ENCODE measurements at places on chromosomes 3 and 15.

DNA sequence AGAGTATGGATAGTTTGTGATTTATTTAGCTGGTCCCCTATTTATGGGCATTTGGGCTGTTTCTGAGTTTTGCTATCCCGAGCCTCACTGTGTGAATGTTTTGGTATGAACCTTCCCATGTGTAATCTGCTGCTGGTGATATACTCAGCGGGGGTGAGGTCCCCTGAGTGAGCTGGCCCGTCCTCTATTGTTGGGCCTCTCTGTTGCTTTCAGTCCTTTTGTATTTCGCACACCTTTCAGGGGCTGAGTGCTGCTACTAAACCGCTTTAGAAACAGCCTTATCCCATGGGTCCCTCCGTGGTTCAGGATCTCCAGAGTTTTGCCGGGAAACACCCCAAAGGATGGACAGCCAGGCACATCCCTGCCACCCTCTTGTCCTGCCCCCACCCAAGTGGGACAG, 94.5 kb downstream of the WNT7A start:
- no peak for DNase-seq

GRCh38 chr3:23711916-23712494, 93.8 kb upstream of the UBE2E1 start:
- DNase-seq, result no peak

DNA sequence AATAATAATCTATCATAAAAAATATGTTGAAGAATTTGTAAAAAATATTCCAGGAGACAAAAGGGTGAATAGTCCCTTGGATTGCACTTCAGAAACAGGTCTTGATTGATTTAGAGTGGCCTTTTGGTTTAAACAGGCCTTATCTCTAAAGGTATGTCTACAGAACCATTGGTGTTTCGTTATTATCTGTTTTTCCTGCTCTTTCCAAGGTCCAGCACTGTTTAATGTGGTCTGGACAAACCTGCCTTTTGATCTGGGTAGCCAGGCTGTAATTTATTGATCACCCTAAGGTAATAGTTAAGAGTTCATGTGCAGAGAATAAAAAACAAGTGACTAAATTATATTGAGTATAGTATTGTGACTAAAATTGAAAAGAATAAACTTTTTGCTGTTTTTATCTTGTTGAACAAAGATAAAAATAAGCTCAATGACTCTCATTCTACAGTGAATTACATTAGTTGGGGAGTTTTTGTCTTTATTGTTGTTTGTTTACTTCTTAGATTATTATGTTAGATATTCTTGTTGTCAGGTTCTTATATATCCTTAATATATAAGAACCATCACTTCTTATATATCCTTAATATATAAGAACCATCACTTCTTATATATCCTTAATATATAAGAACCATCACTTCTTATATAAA, 25.1 kb downstream of the SLC2A2 start:
- DNase-seq, result no peak

DNA sequence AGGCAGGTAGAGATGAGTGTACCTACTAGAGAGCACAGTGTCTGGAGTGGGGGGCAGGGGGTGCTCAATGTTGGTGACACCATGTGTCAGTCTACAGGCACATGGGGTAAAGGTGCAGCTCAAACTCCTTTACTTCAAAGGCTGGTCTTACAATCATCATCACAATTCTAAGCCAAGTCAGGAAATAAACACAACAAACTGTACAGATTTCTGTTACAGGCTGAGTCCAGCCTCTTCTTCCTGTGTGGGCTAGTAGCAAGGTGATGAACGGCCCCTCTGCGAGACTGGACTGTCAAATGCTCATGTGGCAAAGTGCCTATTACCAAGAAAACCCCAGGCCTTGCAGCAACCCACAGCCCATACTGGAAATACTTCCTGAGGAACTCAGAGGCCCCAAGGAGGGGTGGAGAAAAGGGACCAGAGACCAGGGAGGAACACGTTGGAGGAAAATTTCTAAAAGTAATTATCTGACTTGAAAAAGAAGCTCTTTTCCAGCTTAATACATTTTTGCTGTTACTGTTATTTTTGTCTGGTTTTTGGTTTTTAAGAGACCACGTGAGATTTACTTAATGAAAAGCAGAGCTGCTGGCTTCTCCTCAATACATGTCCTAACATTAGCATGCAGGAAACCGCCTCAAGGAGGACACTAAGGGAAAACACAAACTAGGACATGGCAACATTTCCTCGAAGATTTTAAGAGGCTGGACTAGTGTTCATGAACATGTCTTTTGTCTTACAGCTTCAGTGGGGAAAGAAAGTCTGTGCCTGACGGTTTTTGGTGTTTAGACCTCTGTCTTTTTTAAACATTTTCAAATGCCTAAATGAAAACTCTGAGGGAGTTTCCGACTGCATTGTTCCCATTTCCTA, 29.5 kb downstream of the TBC1D2B start:
- no peak for DNase-seq

- no peak for DNase-seq
These were observed 80.6 kb downstream of the RAD18 start for GRCh38 chr3:8882642-8883041.

DNA sequence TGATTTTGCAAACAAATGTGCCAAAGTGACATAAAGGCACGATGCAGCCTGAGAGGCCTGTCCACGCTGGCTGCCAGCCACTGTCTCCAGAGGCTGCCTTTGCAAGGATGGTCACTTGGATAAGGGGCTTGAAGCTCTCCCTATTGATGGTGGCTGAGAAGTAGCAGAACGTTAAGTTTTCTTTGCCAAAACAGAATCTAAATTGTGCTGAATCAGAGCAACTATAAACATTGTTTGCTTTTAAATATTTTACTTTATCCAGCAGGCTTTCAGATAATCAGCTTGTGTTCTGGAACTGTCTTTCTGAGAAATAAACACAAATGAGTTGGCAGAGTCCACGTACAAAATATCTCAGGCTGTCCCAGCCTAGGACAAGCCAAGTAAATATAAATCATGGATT, 23.8 kb upstream of the CNBP start:
- no peak for DNase-seq

- no peak for DNase-seq
These were observed 223.7 kb downstream of the ITPR1 start for GRCh38 chr3:4716706-4717362.

- no peak for DNase-seq
These were observed 76.3 kb downstream of the KLHL25 start for GRCh38 chr15:85718271-85718971.

DNA sequence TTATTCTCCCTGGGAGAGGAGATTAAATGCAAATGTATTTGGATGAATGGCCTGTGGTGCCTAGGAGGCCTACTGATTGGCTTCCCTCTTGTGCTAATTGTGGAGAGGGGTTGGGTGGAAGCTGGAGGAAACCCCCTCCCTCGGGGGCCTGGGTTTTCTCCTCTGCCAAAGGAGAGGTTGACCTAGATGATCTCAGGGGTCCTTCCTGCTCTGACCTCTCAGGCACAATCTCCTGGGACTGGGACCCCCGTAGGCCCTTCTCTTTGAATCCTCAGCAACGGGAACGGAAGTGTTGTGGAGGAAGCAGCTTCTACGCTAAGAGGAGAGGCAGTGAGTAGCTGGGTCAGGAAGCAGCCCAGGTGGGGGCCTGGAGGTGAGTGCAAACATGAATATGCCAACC, 40.5 kb upstream of the MAGEF1 start:
- no peak for DNase-seq

DNA sequence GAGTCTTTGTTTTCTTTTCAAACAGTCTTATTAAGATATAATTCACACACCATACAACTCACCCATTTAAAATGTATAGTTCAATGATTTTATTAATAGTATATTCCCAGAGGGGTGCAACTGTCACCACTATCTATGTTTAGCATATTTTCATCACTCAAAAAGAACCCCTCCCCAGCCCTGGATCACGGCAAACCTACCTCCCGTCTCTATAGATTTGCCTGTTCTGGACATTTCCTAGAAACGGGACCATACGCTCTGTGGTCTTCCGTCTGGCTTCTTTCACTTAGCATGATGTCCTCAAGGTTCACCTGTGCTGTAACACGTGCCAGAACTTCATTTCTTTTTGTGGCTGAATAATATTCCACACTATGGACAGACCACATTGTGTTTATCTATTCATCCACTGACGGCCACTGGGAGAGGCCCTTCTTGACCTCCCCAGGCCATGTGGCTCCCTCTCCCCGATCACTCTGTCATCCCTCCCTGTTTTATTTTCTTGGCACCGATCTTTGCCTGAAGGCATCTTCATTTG, 56.4 kb downstream of the IQSEC1 start:
- no peak for DNase-seq

- DNase-seq, result no peak
These were observed 5.2 kb downstream of the FOXB1 start for GRCh38 chr15:60009124-60009960.

DNA sequence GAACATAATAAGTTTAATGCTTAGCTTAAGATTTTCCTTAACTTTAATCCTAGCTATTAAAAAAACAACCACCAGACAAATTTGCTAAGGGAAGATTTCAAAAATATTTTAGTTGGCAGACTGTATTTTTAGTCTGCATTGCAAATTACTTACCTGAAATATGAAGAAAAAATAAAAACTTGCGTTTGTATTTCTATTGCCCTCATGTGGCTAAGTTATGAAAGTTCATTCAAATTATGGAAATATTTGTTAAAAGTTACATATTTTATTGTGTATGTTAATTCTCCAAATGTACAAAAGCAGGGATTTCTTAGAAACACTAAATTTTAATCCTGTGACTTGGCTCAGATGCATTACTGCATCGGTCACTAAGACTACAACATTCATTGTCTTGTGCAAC, 15.0 kb downstream of the GTF2A2 start:
- DNase-seq, result no peak

DNA sequence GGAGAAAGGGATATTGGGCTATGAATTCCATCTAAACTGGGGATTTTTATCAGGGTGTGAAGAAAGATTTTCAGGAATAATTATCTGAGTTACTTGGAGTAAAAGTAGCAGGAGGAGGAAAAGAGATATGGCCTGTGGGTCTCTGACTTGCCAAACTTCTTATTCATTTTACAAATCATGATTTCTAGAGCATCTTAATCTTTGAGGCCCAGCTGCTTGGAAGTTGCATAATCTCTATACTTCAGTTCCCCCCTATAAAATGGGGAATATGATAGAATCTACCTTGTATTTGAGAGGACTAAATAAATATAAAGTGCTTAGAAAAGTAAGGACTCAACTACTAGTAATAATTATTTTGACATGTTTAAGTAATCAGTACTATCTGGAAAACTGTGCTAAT, 11.0 kb upstream of the GABPB1 start:
- no peak for DNase-seq

DNA sequence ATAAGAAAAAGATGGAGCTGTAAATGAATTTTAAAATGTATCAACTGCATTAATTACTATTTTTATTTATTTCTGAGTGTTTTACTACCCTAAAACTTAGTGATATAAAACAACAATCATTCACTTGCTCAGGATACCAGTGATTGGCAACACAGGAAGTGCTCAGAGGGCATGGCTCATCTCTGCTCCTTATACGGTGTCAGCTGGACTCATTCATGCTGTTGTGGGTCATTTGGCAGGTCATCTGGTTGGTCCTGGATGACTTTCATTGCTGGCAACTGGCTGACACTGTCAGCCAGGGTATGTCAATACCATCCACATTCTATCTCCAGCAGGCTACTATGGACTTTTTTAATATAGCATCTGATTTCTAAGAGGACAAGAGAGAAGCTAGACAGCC, 689.6 kb upstream of the NECTIN3 start:
- DNase-seq, result no peak

DNA sequence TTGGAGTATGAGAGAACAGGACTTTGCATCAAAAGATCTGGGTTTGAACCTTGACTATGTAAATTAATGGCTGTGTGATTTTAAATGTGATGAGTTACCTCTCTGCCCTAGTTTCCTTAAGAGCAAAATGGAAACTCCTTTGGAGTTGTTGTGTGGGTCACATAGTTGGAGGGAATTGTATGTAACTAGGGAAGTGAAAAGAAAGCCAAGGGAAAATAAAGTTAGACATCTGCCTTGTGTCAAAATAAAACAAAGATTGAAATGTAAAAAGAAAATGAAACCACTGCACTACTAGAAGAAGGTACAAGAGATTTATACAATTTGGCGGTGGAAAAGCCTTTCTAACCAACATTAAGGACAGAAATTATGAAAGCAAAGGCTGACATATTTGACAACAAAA, 1.7 kb upstream of the EHD4 start:
- no peak for DNase-seq

DNA sequence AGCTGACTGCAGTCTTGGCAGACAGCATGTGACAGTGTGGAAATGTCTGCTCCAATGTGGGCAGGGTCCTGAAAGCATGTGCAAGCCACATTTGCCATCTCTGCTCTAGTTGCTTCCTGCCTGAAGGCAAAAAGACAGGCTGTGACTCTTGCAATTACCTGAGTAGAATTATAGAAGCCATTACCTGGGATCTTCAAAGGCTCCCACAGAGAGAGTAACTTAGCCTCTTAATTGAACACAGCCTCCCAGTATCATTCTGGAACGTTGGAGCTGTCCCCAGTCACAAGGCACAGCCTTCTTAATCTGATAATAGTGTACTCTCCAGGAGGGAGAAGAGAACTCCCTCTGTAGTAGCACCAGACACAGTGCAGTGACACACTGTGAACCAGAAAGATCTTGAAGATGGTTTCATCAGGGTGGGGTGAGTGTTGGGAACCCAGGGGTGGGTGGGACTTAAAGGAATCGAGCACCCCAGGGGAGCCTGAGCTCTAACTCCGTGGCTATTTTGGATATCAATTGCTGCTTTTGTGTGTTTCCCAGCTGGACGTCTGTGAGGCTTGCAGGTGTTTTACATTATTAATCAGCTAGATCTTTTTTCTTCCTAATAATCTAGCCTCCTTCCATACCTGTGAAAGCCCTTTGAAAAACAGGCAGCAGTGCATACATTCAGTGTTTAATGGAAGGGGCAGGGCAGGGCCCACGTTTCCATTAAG, 40.6 kb upstream of the GLCE start:
- DNase-seq, result no peak

GRCh38 chr3:170044795-170045244, 7.0 kb downstream of the GPR160 start:
- DNase-seq, result no peak

GRCh38 chr3:13290941-13291340, 129.2 kb downstream of the NUP210 start:
- no peak for DNase-seq
